ENCODE measurements at places on chromosomes 1 and 21.

DNA sequence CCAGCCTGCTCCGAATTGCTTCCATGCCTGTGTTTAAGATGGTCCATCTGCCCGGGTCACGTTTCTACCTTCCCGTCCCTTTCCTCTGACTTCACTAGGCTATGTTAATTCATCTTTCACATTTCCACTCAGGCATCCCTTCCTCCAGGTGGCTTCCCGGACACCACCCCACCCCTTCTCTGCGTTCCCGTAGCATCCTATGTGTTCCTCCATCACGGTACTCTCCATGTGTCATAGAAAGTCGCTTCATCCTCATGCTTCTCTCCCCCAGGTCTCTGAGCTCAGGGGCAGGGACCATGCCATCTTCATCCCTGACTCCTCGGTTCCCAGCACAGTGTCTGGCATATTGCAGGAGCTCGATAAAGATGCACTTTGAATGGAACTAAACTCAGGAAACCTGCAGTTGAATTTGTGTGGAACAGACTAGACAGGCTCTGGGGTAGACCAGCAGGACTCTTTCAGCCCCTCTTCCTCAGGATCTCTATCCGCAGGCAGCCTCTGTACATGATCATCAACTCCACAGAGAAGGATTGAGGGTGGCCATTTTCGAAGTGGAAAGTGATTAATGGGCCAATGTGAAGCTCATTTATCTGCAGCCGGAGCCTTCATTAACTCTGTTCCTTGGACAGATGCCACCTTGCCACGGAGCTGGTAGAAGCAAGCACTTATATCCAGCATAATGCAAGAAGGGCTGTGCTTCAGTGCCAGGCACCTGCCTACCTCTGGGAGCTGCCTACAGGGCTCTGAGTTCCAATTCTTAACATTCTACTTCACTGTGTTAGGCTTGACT lies 9.1 kb downstream of the C1orf226 start:
- DNase-seq = no peak

DNA sequence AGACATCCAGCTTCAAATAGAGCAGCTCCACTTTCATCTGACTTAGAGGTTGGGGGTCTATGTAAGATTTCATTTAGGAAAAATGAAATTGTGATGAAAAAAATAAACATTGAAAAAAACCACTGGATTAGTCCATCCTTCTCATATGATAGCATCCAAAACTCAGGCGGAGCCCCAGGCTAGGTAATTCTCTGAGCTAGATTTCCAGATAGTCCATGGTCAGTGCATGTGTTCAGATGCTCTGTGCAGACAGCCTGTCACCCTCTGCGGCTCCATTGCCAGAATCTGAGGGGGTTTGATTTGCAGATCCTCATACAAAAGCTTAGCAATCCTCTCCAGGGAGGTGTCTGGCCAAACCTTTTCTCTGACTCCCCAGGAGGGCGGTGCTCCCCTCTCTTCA lies 49.2 kb downstream of the C8B start:
- DNase-seq = no peak

DNA sequence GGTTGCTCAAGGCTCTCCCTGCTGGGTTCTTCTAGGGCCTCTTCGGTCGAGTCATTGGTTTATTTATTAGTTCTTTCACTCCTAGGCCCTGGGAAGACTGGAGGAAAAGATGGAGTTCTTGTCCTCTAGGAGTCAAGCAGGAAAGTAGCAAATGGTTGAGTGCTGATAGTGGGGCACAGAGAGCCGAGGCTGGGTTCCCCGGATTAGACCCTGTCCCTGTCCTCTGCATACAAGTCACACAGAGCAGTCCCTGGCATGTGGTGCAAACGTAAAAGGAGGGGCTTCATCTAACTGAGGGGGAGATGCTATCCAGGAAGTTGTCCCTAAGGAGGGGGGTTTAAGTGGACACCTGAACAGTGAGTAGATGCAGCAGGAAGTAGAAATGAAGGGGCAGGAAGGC lies 19.2 kb upstream of the KCNE2 start:
- DNase-seq = no peak

DNA sequence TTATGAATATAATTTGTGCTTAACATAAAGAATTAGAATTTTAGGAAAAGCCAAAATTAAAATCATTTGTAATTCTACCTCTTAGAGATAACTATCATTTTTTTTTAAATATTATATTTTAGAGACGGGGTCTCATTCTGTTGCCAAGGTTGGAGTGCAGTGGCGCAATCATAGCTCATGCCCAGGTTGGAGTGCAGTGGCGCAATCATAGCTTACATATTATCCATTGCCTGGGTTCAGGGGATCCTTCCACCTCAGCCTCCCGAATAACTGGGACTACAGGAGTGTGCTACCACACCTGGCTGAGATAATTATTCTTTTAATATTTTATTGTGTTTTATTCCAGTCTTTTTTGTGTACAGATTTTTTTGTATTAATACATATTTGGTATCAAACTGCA lies 8.3 kb downstream of the RASAL2 start:
- DNase-seq = no peak

DNA sequence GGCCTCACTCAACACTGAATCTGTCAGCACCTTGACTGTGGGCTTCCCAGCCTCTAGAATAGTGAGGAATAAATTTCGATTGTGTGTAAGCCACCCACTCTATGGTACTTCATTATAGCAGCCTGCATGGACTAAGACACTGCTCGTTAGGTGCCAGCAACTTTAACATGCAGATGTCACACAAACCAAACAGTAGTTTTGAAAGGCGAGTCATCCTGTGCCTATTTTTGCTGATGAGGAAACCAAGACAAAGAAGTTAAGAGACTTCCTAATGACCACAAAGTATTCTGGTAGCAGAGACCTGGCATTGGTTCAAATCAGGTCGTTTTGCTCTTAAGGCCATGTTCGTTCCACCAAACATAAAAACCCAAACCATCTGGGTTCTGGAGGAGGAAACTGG lies 42.9 kb downstream of the BATF3 start:
- no peak for DNase-seq

Measured in stimulated activated CD4-positive, alpha-beta T cell treated with anti-CD3 and anti-CD28 coated beads, Interleukin-12 subunit alpha, Interleukin-12 subunit beta, amount 100 ng/mL, for 4 hours (primary cell).